Stimulated activated CD8-positive, alpha-beta memory T cell treated with anti-CD3 and anti-CD28 coated beads, Interleukin-4, amount 100 ng/mL, for 4 hours (primary cell): ENCODE measurements at places on chromosomes 16 and 17.

DNA sequence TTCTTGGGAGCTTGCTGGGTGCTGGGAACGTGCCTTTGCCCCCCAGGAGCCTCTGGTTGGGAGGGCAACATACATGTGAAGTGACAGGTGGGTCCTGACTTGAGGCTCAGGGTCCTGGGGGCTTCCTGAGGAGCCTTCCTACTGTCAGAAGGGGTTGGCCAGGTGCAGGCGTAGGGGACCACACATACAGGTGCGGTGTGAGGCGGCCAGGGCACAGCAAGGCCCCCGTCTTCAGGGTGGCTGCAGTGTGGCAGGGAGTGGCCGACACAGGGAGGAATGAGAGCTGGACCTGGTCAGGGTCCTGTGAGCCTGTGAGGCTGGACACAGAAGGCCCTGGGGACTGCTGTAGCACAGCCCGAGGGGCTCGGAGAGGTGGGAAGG lies 10.6 kb downstream of the TCF25 start:
- DNase-seq: no peak

- no peak for DNase-seq
These were observed 2.6 kb upstream of the NDE1 start for GRCh38 chr16:15647294-15648014.

- DNase-seq: no peak
These were observed 42.8 kb downstream of the CDK5R1 start for GRCh38 chr17:32529604-32530003.

GRCh38 chr16:12837291-12837690 lies 33.6 kb upstream of the CPPED1 start:
- DNase-seq: no peak

GRCh38 chr16:77722309-77723107 lies at the start of gene NUDT7:
Gene NUDT7, plus strand, starts transcription at chr16:77722514. Its CDS starts 69 bp downstream, at chr16:77722583.
- peak; percentile 92 for DNase-seq
